IMR-90 (cell line): ENCODE measurements at places on chromosomes 6 and 20. TPM values are rescaled to one million over a fixed set of nuclear protein-coding genes. Genes with fewer than 3 reads are reported as not detected.

Gene TRIM15
- not detected in 2 replicates for total RNA-seq

Gene CDSN
- not detected in 2 replicates for total RNA-seq

- no peak for DNase-seq
Measured at GRCh38 chr6:5149891-5150290, 64.8 kb downstream of the PPP1R3G start.

DNA sequence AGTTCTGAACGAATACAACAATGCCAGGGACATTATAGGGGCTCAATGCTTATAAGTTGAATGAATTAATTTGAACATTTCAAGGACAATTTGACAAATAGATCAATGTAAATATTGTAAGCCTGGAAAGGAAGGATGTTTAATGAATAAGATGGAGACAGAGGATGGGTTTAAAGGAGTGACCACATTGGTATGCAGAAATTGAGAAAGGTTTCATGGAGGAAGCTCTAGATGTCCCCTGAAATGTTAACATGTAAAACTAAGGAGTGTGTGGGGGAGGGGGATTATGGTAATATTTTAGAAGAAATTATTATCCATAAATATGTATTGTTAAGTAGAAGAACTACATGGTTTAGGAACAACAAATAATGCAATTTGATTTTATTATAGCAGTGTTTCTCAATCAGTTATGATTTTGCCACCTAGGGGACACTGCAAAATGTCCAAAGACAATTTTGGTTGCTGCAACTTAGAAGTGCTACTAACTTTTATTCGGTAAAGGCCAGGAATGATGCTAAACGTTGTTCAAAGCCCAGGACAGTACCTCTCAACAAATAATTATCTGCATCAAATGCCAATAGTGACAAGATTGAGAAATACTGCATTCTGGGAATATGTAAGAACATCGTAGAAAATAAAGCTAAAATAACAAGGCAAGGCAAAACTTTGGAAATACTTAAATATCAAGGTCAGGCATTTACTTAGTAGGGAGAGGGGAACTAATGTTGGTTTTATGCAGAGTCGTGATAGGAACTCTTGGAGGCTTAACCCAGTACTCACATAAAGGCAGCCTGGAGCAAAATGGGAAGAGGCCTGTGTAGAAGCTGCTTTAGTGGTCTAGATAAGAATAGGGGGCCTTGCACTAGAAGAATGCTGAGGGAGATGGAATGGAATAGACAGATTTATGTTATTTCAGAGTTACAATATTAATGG, 686.9 kb upstream of the CITED2 start:
- no peak for DNase-seq

- no peak for DNase-seq
Measured at GRCh38 chr6:169589293-169589692, 112.5 kb downstream of the WDR27 start.

DNA sequence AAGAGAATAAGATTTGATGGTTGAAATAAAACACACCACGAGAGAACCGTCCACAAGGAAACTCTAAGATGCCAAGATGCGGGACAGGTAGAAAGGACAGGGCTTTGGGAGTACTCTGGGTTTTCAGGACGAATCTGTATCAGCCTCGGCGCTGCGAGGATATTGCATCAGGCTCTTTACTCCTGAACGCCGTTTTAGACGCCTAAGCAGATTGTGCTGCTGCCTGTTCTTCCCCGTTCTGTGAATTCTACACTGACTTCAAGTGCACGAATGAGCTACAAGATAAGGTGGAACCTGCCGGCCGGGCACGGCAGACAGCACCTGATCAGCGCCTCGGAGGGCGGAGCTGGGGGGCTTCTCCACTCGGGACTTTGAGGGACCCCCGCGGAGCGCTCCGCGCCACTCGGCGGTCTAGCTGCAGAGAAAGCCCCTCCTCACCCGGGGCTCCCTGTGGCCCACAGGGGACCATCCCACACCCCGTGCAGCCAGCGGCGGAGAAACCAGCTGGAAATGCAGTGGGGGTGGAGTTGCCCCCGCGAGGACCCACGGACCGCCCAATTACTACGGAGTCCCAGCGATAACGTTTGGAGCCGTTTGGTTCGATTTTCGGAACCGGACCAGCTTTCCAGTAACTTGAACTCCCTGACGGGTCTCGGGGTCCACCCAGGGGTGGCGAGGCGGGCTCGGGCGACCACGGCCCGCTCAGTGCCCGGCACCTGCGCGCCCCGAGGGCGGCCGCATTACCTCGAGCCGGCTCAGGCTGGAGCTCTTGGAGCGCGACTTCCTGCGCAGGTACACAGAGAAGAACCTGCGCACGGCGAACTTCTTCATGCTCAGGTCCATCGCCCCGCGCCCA, 646 bp downstream of the RPS6KA2 start:
- DNase-seq: peak; percentile 49

GRCh38 chr6:20833881-20834515, 299.7 kb downstream of the CDKAL1 start:
- DNase-seq: no peak
